ENCODE measurements at places on chromosomes 5 and 9.
A peak's percentile ranks its signal among the peaks of the same experiment; 100 is the strongest.

- DNase-seq = no peak
Measured at GRCh38 chr5:136435946-136436543, 70.7 kb upstream of the TRPC7 start.

DNA sequence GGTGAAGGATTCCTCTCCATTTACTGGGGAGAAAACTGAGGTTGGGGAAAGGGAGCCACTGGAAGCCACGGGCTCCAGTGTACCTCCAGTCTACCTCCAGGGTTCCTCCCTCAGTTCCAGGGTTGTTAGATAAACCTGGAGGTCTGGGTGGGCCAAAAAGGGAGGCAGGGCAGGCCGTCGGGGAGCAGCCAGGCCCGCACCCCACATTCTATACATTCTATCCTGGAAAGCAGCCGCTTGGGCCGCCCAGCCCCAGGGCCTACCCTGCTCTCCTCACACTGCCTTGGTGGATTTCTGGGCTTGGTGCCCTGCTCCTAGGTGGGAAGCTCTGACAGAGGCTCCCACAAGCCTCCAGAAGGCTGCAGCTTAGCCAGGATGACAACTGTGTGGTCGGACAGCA lies 18.1 kb upstream of the SUSD3 start:
- DNase-seq = no peak

GRCh38 chr9:121645853-121646807 lies 5.3 kb upstream of the DAB2IP start:
- no peak for DNase-seq

GRCh38 chr9:136543280-136543679 lies 2.6 kb downstream of the NOTCH1 start:
- DNase-seq = no peak

GRCh38 chr9:127905788-127906191 lies 6.4 kb upstream of the ST6GALNAC6 start:
- peak; percentile 50 for DNase-seq

DNA sequence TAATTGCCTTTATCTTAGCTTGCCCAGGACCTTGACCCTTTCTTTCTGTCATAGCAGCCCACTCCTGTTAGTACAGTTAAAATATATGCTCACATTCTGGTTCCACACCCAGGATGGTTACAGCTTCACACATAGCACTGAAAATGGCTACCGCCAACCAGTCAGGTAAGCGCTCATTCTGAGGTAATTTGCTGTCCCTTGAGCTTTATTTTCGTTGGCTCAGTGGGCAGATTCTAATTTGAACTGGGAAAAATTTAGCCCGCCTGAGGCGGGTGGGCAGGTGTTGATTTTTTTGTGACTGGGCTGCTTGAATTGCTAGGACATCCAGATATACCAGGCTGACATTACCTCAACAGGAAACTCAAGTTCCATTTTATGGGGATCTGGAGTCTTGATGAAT lies 137.5 kb downstream of the KCTD16 start:
- no peak for DNase-seq

DNA sequence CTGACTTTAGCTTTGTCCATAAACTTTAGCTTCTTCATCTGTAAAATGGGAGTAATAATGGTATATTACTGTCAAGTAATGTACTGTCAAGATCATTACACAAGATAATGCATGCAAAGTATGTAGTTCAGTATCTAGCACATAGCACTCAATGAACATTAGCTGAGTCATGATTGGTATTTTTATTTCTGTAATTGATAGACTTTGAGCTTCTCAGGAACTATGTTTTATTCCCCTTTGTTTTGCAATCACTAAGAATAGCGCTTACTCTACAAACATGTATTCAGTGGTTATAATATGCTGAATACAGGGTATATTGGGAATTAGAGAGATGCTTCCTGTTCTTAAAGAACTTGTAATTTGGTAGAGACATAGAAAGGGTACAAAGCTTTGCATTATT lies 142.3 kb upstream of the KLF9 start:
- no peak for DNase-seq

GRCh38 chr5:55620009-55620765 lies 85.4 kb upstream of the PLPP1 start:
- DNase-seq = no peak

- no peak for DNase-seq
Measured at GRCh38 chr9:83355729-83356151, 182.5 kb downstream of the FRMD3 start.

DNA sequence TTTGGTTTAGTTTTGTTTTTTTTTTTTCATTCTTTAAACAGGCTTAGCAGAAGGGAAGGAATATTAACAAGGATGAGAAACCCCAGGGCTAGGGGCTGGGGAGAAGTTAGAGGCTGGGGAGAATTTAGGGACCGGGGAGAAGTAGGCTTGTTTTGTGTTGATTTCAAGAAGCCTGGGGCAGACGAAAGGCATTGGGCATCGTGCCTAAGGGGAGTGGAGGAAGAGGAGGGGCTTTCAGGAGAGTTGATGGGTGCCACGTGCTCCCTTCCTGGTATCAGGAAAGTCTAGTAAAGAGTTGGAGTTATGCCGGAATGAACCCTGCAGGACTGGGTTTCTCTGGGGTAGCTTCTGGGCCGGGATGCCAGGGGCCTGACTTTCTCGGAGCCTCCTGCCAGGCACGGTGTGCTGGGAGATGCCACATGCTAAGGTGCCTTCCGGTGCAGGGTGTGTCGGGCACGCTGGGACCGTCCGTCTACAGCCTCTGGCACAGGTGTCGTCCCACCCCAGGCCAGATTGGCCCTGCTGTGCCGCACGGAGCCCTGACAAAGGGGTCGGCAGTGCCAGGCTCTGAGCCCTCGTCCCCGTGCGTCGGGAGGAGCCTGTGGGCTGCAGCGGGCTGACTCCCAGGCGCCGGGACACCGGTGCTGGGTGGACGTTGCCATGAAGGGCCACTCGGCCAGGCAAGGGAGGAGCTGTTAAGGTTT lies 159.9 kb downstream of the OLFM1 start:
- DNase-seq = no peak

- DNase-seq = no peak
Measured at GRCh38 chr5:109649318-109649717, 40.4 kb upstream of the MAN2A1 start.

DNA sequence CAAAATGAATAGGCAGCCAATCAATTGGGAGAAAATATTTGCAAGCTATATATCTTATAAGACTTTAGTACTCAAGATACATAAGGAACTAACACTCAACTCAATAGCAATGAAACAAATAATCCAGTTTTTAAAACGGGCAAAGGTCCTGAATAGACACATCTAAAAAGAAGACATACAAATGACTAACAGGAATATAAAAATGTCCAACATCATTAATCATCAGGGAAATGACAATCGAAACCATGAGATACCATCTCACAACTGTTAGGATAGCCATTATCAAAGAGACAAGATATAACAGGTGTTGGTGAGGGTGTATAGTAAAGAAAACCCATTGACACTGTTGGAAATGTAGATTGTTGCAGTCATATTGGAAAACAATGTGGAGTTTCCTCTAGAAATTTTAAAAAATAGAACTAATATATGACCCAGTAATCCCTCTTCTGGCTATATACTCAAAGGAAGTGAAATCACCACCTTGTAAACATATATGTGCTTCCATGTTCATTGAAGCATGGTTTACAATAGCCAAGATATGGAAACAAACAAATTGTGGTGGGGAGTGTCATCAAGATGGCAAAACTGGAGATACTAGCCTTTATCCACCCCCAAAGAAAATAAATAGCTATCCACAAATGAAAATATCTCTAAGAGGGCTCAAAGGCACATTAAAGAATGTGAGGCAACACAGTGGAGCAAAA lies 13.9 kb upstream of the BTNL3 start:
- no peak for DNase-seq

DNA sequence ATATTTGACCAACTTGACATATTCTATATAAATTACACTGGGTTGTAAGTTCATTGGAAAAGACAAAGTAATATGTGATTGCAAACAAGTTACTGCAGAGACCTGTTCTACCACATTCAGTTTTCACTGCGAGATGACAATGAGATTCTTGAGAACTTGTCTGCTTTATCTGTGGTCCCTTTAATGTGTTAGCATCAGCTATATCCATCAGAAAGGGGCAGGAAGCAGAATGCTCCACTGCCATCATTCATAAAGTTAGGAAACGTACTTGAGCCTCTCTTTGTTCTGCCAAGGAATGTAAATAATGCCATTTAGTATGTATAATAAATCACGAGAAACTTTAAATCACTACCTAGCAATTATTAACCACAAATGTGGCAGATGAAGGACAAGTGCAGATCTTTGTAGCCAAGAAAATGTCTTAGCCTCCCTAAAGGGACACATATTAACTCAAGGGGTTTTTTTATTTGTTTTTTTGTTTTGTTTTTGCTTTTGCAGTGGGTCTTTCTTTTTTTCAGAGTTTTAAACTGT lies 59.4 kb downstream of the GIN1 start:
- DNase-seq = no peak

DNA sequence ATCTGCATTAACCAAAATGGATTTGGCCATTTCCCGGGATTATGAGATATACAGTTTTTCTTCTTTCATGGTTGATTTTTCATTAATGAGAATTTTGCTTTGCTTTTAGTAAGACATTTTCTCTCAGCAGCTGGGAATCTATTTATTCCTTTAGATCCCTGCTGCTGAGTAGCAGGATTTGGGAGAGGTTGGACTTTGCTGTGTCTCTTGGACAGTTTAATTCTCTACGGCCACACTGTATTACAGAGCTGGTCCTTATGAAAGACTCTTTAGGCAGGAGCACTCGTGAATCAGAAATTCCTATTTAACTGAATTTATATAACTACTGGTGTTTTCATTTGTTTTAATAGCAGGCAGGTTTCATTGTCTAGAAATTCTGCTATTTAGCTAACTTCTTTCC lies 1.6 kb downstream of the UNC13B start:
- no peak for DNase-seq

GRCh38 chr9:115373000-115373709 lies 255.2 kb upstream of the TNC start:
- DNase-seq = no peak

DNA sequence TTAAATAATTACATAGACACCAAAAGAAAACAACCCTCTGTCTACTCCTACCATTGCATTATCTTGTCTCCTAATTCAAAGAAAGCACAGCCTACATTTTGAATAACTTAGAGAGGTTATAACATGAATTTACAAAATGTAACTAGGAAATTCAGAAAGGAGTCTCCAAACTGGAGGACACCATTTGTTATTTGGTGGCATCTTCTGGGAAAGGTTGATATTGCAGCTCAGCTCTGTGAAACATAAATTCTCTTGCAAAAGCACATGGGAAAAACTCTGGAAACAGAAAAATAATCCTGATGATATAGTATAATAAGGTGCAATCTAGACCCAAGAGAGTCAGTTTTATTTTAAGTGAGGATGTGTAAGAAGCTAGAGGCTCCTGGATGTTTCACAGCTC lies 215.3 kb downstream of the MLLT3 start:
- no peak for DNase-seq

DNA sequence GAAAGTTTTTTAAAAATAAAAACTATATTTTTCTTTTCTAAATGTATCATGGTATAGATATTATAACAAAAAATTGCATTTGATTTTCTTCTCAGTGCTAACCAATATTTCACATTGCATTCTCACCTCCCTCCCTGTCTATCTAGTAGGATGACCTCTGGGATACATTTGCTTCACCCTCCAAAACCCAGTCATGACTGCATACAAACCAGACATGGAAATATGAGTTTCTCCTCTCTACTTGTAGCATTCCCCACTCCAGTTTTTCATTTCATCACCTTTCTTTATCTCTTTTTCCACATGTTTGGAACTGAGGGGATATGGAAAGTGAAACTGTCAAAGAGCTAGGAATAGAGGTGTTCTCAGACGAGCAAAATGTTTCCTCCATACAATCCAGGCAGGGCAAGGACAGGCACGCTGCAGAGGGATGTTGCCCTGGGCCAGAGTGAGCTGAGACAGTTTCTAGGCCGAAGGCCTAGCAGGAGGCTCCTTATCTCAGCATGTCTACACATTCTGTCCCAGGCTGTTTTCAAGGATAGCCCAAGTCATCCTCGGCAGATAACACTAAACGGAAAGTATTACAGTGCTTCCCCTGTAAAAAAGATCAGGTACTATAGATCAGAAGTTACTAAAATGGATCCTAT lies 46.7 kb downstream of the MEF2C start:
- no peak for DNase-seq

DNA sequence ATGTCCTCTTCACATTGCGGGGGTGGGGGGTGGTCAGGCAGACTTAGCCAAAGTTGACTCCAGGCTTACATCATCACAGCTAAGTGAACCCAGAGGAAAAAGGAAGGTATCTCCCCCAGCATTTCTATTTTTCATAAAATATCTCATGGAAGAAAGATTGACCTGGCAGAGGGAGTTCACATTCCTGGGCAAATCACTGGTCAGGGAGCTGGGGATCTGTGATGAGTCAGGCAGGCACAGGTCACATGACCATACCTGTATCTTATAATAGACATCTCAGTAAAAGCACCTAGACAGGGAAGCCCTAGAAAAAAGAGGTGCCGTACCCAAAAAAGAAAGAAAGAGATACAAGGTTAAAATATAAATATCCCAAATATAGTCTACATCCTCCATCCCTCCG lies 57.3 kb upstream of the WWC1 start:
- no peak for DNase-seq

DNA sequence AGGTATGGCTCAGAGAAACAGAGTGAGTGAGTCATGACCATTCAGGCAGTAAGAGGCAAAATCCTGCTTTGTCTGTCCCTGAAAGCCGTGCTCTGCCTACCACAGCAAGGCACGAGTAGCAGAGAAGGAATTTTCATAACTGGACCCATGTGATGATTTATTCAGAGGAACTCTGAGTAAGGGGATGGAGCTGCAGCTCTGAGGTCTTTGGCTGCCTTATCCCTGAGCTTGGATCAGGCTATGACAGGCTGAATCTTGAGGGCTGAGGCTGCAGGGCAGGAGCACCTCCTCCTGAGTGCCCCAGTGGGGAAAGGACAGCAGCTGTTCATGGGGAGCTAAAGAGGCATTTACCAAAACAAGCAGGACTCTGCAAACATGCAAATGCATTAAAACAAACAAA lies 183.4 kb downstream of the PAPPA start:
- DNase-seq = no peak

DNA sequence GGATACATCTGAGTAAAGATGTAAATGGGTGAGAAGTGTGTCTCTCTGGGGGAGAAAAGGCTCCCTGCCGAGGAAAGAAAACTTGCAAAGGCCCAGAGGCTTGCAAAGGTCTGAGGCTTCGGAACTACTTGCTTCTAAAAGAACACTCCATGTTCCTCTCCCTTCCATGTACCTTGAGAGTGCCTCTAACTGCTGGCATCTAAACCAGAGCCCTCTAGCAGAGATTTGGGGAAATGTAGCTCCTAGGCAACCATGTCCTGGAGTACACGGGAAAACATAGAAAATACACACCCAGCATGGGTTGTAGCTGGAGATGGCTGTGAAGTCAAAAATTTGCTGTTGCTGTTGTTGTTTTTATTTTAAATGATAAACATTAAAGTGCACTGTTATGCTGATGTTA lies 151.6 kb downstream of the SYK start:
- DNase-seq = no peak
